T-helper 9 cell (primary cell): ENCODE measurements at places on chromosomes 12 and 14.
A peak's percentile ranks its signal among the peaks of the same experiment; 100 is the strongest.

- DNase-seq, result no peak
These were observed 907 bp upstream of the LRIG3 start for GRCh38 chr12:58920961-58921861.

- DNase-seq, result peak; percentile 53
These were observed at the start of gene OASL for GRCh38 chr12:121038861-121039668. Gene OASL, minus strand, starts transcription at chr12:121039246. Its CDS starts 275 bp downstream, at chr12:121038971.

GRCh38 chr12:52739963-52740362 lies 36.6 kb upstream of the KRT77 start:
- no peak for DNase-seq

GRCh38 chr14:42778984-42779383 lies 1172.3 kb downstream of the LRFN5 start:
- no peak for DNase-seq
